OCI-LY7 (cell line): ENCODE measurements at places on chromosomes 5 and 9. TPM values are rescaled to one million over a fixed set of nuclear protein-coding genes. Genes with fewer than 3 reads are reported as not detected.

MATR3 gene
- 270 and 274 TPM in 2 replicates for total RNA-seq

PCDHA3 gene
- not detected in 2 replicates for total RNA-seq

TOR1B gene
- 14.9 and 18.4 TPM in 2 replicates for total RNA-seq

DNA sequence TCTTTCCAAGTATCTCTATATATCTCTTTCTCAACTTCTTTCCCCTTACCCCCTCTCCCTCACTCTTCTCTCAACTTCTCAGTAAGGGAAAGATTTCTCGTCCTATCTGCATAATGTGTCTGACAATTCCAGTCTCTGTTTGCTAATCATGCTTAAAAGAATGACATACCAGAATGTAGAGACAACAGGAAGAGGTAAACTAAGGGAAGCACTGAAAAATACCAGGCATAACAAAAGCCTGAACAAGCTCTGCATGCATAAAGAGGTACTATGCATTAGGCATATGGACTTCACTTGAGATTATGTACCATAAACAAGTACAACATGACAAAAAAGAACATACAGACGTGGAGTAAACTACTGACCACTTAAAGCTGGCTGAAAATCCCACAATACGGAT is 62.6 kb downstream of the SEMA5A start:
- no peak for DNase-seq

GRCh38 chr5:177003649-177004048 is 2.9 kb downstream of the UIMC1 start:
- DNase-seq, result peak; percentile 30

DNA sequence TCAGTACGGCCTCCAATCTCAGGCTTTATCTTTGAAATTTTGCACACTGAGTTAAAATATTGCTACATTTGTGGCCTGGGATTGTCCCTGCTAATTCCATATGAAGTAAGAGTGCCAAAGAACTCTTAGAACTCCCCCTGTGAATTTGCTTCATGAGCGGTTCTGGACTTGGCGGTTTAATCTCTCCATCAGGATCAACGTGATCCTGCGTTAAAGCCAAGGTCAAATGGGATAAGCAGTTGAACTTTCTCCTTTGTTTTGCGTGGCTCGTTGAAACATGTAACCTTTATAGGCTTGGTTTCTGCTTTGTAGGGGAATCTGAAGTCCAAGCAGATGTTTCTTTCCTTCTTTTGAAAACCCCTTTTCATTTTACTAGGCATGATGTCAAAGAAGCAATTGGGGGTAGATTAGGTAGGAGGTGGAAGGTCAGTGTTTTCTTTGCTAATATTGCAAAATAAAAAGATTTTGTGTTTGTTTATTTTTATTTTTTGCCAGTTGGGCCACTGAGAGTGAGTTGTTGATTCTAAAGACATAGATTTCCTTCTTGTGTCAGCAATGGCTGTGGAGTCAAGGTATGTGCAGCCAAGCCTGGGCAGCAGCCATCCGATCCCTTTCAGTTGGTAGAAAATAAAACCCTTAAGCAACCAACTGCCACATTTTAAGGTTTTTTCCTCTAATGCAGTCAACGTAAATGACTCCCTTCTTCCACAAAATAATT is 390.8 kb downstream of the NNT start:
- no peak for DNase-seq
